ENCODE measurements at places on chromosomes 13 and 19.

GRCh38 chr19:52369559-52370340 lies at the start of gene ZNF880:
ZNF880 (plus strand) TSS chr19:52369923; CDS start chr19:52369966, 43 bp downstream.
- peak; percentile 83 for DNase-seq

DNA sequence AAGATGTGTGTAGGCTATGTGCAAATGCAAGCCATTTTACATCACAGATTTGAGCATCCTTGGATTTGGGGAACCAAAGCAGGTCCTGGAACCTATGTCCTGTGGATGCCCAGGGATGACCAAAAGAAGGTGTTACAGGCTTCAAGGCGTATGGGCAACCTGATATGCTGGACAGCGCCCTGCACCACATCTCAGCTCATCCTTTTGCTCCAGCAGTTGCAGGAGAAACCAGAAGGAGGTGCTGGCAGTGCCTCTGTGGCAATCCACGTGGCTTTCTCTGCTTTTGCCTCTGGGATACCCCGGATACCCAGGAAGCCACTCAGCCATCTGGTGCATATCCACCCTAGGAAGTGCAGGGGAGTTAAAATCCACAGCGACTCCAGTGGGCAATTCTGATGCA lies 110.3 kb upstream of the VSTM2B start:
- no peak for DNase-seq

GRCh38 chr19:19493841-19494546 lies 21.4 kb downstream of the TSSK6 start:
- DNase-seq = no peak

- DNase-seq = no peak
These were observed 307.1 kb upstream of the ZNF507 start for GRCh38 chr19:32038021-32038920.

DNA sequence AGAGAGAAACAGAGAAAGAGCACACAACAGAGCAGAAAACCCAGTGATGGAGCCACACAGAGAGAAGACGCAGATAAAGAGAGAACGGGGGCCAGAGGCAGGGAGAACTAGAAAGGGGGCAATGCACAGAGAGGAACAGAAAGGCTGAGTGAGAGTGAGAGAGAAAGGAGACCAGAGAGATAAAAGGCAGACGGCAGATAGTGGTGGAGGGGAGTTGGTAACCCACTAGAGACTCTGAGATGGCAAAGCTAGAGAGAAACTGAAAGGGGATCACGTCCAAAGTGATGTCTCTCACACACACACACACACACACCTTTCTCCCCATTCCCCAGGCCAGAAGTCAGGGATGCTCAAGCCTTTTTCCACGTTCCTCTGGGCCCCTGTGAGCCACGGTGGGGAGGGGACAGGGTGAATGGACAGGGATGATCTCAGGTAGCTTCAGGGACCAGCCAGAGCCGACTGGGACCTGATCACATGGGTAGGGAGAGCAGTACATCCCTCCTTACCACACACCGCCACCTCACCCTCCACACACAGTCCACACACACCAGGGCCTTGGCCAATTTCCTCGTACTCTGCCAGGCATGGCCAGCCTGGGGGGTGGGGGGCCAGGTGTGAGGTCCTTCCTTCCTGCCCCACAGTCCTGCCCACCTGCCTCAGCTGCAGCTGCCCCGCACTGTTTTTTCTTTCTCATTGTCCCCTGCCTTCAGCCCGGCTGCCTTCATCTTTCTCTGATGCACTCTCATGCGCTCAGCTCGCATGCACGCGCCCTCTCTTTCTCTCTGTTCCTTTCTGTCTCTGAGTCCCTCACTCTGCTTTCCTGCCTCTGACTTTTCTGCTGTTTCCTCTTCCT lies 22.5 kb upstream of the POU2F2 start:
- peak; percentile 11 for DNase-seq

DNA sequence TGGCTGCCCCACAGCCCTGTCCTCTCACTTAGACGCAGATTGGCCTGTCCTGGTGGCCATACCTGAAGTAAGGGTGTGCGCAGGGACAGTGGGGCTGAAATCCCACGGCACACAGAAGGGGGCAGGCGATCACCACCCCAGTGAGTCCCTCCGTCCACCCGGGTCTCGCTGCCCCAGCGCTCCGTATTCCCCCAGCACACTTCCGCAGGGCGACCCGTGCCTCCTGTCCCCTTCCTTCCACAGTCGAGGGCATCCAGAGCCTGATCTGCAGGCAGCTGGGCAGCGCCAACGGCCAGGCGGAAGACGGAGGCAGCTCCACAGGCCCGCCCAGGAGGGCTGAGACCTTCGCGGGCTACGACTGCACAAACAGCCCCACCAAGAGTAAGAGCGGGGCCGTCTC lies 25.3 kb downstream of the PEX11G start:
- DNase-seq = no peak

- DNase-seq = no peak
These were observed at the start of gene ONECUT3 for GRCh38 chr19:1752757-1753728. ONECUT3 (plus strand) TSS chr19:1753506; CDS start chr19:1753663, 157 bp downstream.

DNA sequence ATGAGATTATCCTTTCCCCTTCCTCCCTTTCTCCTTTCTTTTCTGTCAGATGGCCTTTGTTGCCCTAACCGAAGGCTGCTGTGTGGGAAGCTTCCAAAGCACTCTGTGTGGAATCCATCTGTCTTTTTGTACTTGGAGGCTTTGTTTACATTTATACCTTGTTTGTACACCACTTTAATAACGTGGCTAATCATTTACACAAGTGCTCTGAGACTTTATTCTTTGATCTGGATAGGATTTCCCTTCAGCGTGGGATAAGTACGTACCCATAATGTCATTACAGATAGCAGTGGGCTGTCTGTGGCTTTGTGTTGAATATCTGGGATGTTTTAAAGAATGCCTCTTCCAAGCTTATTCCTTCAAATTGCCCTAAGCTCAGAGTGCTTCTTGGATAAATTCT lies 684.7 kb upstream of the SLITRK5 start:
- no peak for DNase-seq

GRCh38 chr13:79987761-79988160 lies 353.2 kb downstream of the SPRY2 start:
- no peak for DNase-seq

- DNase-seq = peak; percentile 84
These were observed 499 bp downstream of the LSM7 start for GRCh38 chr19:2327773-2328400.

- no peak for DNase-seq
These were observed 42.6 kb upstream of the TPM4 start for GRCh38 chr19:16033721-16034120.

GRCh38 chr19:30790056-30790680 lies 418.0 kb downstream of the ZNF536 start:
- DNase-seq = peak; percentile 84

- DNase-seq = no peak
These were observed 7.1 kb downstream of the LILRB2 start for GRCh38 chr19:54273821-54274220.

Data from MV-4-11 (cell line).